ENCODE measurements at places on chromosomes 11 and 22.

GRCh38 chr22:25748704-25749103 is 6.7 kb downstream of the MYO18B start:
- no peak for DNase-seq

- no peak for DNase-seq
These were observed 6.9 kb upstream of the SYT8 start for GRCh38 chr11:1827931-1828330.

GRCh38 chr11:8019314-8020243 is 32.4 kb downstream of the EIF3F start:
- peak; percentile 45 for DNase-seq

GRCh38 chr11:76206327-76207081 is at the start of gene WNT11:
Gene WNT11 (minus strand): TSS chr11:76206502. CDS start chr11:76206407, 95 bp downstream.
- no peak for DNase-seq

DNA sequence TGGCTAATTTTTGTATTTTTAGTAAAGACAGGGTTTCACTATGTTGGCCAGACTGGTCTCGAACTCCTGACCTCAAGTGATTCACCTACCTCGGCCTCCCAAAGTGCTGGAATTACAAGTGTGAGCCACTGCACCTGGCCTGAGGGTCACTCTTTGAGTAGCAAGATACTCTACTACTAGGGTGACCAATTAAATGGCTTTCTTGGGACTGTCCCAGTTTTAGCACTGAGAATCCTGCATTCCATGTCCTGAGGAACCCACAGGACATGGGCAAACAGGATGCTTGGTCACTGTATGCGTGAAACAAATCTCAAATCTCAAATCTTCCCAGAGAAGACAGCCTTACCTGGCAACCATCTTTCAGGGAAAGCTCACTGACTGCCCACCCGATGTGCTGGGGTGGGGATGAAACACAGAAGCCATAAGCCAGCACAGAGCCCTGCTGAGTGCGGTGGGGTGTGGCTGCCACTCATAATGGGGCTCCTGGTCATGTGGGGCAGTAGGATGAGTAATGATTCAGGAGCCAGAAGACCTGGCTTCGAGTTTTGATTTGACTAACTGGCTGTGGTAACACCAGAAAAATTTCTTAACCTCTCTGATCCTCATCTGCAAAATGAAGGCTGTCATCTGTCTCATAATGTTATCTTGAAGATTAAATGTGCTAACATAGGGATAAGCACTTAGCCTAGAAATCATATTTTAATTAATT is 11.5 kb downstream of the CLMP start:
- DNase-seq = peak; percentile 48

- no peak for DNase-seq
These were observed 130.9 kb downstream of the PARVA start for GRCh38 chr11:12508151-12508751.

GRCh38 chr11:10632483-10632882 is 61.1 kb downstream of the IRAG1 start:
- DNase-seq = no peak

GRCh38 chr11:109939166-109939810 is 153.9 kb upstream of the ZC3H12C start:
- DNase-seq = no peak

DNA sequence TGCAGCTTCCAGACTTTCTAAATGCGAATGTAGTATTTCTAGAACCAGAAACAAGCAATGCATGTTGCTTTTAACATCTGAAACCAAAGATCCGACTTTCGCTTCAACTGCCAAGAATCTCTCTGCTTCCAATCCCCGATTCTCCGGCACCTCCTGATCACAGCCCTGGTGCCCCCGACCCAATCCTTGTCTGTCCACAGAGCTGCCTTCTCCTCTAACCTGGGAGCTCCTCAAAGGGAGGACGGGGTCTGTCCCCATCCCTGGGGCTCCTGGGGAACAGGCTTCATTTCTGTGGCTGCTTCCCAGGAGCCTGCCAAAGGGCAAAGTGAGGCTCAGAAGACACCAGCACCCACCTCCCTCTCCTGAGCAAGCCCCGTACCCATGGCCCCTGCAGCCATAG is 521 bp downstream of the ALDH3B2 start:
- no peak for DNase-seq

DNA sequence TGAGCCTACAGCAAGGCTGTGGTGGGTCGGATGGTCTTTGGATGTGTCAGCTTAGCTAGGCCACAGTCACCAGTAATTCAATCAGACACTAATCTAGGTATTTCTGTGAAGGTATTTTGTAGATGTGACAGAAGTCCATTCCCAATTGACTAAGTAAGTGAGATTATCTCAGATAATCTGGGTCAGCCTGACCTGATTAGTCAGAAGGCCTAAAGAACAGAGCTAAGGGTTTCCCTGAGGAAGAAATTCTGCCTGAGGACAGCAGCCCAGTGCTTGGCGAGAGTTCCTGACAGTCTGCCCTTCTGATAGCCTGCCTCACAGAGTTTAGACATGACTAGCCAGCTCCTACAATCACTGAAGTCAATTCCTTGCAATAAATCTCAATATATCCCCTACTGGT is 28.7 kb downstream of the GUCD1 start:
- no peak for DNase-seq

DNA sequence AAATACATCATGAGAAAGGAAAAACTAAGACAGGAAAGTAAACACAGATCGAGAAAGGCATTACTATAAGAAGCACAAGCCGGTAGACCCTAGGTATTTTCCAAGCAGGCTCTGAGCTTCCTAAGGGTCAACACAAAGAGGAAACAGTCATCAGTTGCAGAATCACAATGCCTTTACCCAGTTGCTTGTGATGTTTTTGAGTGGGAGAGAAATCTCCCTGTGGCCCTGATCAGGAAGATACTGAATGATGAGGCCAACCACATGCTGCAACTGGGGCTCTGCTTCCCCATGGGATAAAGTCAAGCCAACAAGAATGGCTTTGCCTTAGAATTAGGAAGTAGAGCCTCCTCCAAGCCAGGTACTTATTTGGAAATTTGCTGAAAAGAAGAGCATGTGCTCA is 132.6 kb downstream of the MICAL2 start:
- DNase-seq = no peak

DNA sequence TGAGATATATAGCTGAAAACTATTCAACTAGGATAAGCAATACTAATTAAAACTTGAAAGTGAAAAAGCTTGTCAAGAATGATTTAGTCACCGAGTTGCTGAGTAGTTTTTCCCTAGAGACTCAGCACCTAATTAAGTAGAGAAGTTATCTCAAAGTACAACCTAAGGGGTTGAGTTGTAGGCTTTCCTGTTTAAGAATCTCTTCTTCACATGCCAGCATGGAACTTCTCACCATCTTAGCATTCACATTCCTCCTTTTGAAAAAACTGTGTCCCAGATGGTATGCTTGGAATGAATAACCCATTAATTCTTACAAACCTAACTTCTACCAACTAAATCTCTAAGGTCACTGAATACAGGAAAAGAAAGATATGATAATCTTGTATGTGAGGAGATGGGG is 303.3 kb upstream of the ZC3H12C start:
- DNase-seq = no peak

DNA sequence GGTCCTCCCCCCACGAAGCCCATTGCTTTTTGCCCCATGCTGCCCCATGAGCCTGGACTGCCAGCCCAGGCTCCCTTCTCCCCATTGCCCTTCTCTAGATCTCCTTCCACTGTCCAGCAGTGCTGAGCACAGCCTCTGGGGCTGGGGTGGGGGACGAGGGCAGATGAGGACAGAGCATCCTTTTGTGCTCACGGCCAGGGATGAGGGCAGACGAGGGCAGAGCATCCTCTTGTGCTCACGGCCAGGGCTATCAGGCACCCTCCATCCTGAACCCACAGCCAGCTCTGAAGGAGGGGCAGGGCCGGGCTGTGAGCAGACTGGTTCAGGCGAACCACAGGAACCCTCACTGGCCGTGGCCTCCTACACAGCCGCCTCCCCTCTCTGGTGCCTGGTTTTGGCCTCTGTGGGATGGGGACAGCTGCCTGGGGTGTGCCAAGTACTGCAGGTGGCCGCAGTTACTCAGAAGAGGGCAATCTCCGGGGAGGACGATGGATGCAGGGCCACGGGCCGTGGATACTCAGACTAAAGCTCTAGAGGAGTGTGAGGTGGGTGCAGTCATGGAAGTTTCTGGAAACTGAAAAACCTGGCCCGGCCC is 1258.8 kb downstream of the BRD1 start:
- no peak for DNase-seq

GRCh38 chr22:24087071-24087795 is 76.1 kb downstream of the CABIN1 start:
- no peak for DNase-seq

GRCh38 chr22:37760152-37760551 is 47.6 kb upstream of the GCAT start:
- DNase-seq = no peak

DNA sequence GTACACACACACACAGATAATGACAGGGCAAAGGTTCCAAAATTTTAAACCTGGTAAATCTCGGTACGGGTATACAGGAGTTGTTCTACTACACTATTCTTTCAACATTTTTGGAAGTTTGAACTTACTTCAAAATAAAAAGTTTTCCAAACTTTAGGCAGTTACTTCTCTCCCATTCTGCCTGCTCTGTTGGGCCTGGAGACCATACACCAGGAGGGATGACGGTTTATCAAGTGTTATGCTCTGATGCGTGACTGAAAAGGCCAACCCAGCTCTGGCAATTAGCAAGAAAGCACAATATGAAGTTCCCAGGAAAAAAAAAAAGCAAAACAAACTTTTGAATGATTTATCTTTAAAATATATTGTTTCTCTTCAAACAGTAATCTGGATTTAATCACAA is 969 bp downstream of the SERPIND1 start:
- DNase-seq = no peak

GRCh38 chr11:120912504-120912903 is 111.4 kb upstream of the TBCEL start:
- DNase-seq = no peak

DNA sequence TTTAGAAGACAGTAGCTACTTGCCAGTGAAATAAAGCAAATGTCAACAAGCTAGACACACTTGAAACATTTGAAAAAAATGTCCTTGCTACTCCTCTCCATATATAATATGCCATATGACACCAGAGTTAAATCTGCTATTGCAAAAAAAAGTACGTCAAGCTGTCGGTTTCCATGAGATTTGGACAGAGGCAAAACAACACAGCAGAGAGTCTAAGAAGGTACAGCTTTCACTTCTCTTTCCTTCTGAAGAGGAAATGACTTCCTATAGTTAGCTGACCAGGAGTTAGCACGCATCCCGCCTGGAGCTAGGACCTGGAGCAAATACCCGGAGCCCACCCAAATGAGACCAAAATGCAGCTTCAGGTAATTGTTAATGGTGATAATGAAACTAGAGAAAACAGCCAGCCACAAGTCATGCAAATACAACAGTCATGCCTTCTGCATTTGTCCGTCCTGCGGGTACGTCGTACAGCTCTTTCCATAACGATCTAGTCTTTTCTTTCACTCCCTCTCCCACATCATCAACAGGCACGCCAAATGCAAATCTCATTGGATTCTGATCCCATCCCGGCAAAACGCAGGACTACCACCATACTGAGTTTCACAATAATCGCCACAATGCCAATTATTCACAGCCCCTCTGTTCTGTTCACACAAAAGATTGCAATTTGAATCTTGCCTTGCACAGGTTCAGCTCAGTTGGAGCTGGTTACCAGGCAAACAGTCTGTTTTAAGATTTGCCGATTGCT is 395.0 kb upstream of the CCDC90B start:
- no peak for DNase-seq

- no peak for DNase-seq
These were observed 123.7 kb downstream of the KCNQ1OT1 start for GRCh38 chr11:2576111-2576510.

DNA sequence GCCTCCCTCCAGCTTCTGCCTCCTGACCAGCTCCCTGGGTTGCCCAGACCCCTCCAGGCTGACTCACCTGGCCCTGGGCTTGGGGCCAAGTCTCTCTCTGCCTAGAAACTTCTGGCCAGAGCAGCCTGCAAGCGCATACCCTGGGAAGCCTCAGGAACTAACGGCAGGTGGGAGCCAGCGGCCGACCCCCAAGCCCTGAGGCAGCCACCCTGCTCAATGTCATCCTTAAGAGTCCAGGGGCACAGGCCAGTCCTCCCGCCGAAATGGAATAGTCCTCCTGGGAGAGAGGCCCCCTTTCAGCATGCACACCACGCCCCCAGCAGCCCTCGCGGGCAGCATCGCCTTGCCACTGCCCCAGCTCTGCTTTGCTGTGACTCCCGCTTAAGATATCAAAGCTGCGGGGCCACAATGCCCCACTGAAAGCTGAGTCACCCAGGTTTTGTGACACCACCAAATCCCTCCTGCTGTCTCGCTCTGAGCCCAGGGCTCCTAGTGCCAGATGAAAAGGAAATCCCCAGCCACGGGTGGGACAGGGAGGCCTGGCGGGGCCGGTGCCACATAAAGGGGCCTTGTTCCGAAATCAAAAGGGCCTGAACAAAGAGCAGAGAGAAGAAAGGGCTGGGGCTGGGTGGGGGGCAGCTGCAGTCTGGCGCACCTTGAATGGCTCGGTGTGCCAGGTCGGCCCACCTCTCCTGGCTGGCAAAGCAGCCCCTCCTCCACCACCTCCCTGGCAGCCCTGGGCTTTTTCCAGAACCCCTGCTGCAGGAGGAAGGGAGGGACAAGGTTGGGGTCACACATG is 21.4 kb upstream of the FGF3 start:
- DNase-seq = no peak

DNA sequence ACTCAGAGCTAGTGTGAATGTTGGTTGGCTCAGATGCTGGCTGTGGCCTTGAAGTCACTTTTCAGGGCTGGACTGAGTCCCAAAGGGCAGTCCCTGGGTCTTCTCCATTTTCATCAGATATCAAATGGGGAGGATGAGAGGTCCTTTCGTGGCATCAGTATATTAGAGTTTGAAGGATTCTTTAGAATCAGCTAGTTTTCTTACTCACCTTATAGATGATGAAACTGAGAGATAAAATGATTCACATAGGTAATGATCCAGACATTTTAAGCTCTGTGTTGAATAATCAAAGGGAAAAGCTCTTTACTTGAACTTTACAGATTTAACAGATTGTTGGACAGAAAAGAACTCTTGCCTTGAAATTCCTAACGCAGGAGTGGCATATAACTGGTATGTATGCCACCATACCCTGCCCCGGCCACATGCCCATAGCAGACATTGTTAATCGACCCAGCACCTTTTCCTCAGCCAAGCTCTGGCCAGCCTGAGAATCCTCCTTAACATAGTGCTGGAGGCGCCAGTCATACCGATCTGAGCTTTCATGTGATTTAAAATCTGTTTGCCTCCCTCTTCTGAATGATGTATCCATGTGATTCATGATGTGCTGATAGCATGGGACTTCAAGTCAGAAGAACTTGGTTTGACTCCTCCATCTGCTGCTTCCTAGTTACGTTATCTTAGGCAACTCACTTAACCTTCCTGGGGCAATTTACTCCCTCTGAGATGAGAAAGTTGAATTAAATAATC is 60.0 kb downstream of the BARX2 start:
- no peak for DNase-seq

- no peak for DNase-seq
These were observed 86.0 kb downstream of the MAML2 start for GRCh38 chr11:96257036-96257435.

DNA sequence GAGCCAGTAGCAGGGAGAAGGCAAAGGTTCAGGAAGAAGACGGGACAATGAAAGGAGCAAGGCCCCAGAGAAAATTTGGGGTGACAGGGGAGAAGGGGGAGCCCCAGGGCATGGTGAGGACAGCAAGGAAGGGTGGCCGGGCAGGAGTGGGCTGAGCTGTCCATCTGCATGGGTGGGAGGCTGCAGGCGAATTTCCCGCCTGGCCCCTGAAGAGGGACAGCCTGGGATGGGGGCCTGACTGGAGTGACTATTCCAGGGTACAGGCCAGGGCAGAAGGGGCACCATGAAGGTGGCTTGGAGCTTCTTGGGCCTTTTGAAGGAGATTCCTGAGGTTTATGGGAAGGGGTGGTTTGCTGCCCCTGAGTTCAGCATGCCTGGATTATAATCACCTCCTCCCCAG is 56.2 kb downstream of the WNT11 start:
- DNase-seq = no peak
